ENCODE measurements at places on chromosomes 13 and 19. TPM values are rescaled to one million over a fixed set of nuclear protein-coding genes. Genes with fewer than 3 reads are reported as not detected.

DNA sequence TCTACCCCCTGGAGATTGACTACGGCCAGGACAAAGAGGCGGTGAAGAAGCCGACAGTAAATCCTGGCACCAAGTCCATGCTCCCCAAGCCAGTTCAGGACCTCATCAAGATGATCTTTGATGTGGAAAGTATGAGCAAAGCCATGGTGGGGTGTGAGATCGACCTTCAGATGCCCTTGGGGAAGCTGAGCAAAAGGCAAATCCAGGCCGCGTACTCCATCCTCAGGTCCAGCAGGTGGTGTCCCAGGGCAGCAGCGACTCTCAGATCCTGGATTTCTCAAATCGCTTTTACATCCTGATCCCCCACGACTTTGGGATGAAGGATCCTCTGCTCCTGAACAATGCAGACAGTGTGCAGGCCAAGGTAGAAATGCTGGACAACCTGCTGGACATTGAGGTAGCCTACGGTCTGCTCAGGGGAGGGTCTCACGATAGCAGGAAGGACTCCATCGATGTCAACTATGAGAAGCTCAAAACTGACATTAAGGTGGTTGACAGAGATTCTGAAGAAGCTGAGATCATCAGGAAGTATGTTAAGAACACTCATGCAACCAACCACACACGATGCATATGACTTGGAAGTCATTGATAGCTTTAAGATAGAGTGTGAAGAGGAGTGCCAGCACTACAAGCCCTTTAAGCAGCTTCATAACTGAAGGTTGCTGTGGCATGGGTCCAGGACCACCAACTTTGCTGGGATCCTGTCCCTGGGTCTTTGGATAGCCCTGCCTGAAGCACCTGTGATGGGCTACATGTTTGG, 24.0 kb upstream of the ANKRD10 start:
- H3K4me3 ChIP-seq = no peak overlapping the region
- H3K27me3 ChIP-seq = peaks cover 4% of the 10 kb centered on the region
- peak overlapping the region; percentile 79 for H3K27ac ChIP-seq
- peaks cover 21% of the 10 kb centered on the region for H3K4me1 ChIP-seq

DNA sequence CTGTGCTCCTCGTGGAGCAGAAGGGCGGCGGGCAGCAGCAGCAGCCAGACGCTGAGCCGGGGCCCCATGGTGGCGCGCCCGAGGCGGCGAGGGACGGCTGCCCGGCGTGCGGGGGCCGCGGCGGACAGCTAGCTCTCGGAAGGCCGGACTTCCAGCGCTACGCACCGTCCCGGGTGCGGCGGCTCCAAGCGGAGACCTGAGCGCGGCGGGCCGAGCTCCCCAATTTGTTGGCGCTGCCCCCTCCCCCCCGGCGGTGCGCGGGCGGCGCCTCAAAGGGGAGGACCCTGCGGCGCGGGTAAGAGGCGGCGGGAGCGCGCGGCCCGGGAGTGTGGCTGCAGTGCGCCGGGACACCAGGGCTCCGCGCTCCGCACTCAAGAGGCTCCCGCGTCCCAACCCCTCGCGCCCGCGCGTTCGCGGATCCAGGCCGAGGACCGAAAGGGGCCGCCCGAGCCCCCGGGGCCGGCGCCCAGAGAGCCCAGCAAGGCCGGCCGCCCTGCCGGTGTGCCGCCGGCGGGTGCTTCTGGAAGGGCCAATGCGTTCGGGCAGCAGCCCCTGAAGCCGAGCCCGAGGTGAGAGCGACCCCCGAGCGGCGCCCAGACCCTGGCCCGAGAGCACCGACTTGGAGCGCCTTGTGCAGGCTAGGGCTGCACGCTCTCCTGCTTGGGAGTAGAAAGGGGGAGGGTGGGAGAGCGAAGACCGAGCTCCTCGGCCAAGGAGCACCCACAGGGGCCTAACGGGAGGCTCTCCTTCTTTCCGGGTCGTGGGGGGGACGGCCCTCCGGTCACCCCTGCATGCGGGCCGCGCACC, at the start of the genes COL4A1 and COL4A2:
Gene COL4A1 (minus strand): TSS at position 198 of the 807 bp plus-strand sequence. CDS start 130 bp downstream, at position 68.
Gene COL4A2 (plus strand): TSS at position 325 of the 807 bp plus-strand sequence. CDS start 620 bp downstream, outside the sequence.
- peak within 1 kb of the TSS; percentile 51 for H3K4me3 ChIP-seq
- H3K27me3 ChIP-seq = peaks cover 75% of the 10 kb centered on the region
- no peak within 1 kb of the TSS for H3K27ac ChIP-seq
- peaks cover 5% of the 10 kb centered on the region for H3K4me1 ChIP-seq
- H3K36me3 ChIP-seq = peaks cover 2% of the 10 kb centered on the region

GRCh38 chr13:70235565-70235964, 127.3 kb upstream of the KLHL1 start:
- no peaks in the 10 kb centered on the region for H3K36me3 ChIP-seq
- no peaks in the 10 kb centered on the region for H3K4me1 ChIP-seq
- H3K4me3 ChIP-seq = no peak overlapping the region
- H3K27ac ChIP-seq = no peak overlapping the region

GRCh38 chr19:28998974-28999373, 214.0 kb downstream of the UQCRFS1 start:
- no peaks in the 10 kb centered on the region for H3K4me1 ChIP-seq
- no peak overlapping the region for H3K4me3 ChIP-seq
- H3K27me3 ChIP-seq = no peaks in the 10 kb centered on the region
- no peaks in the 10 kb centered on the region for H3K36me3 ChIP-seq
- no peak for DNase-seq
- no peak overlapping the region for H3K27ac ChIP-seq

DNA sequence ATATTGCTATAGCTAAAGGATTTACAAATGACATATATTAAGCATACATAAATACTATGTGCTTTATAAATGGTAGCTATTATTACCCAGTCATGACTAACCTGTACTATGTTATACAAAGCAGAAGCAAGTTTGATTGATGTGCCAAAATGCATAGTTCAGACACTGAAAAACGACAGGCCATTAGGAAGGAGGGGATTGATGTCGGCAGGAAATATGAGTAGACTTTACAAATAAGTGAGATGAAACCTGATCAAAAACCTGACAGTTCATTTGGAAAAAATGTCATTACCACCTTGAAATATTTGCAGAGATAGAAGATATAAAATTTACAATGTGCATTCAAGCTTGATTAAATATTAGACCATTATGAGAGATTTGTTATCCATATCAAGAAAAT, 38.8 kb upstream of the TPP2 start:
- H3K27me3 ChIP-seq = peaks cover 15% of the 10 kb centered on the region
- no peaks in the 10 kb centered on the region for H3K4me1 ChIP-seq
- no peak overlapping the region for H3K27ac ChIP-seq
- H3K4me3 ChIP-seq = no peak overlapping the region
- no peak for DNase-seq

- no peaks in the 10 kb centered on the region for H3K27me3 ChIP-seq
- H3K4me3 ChIP-seq = no peak overlapping the region
- no peak for DNase-seq
- no peak overlapping the region for H3K27ac ChIP-seq
These were observed 86.7 kb upstream of the TPP2 start for GRCh38 chr13:102510072-102510471.

- H3K27ac ChIP-seq = peak overlapping the region; percentile 48
- H3K27me3 ChIP-seq = no peaks in the 10 kb centered on the region
- DNase-seq = peak; percentile 73
- H3K4me3 ChIP-seq = no peak overlapping the region
- peaks cover 62% of the 10 kb centered on the region for H3K36me3 ChIP-seq
These were observed 11.1 kb upstream of the TDRD12 start for GRCh38 chr19:32708457-32708856.

- H3K36me3 ChIP-seq = no peaks in the 10 kb centered on the region
- no peak for DNase-seq
- no peak overlapping the region for H3K27ac ChIP-seq
- H3K4me1 ChIP-seq = no peaks in the 10 kb centered on the region
These were observed 511.8 kb upstream of the SLITRK1 start for GRCh38 chr13:84393981-84394625.

DNA sequence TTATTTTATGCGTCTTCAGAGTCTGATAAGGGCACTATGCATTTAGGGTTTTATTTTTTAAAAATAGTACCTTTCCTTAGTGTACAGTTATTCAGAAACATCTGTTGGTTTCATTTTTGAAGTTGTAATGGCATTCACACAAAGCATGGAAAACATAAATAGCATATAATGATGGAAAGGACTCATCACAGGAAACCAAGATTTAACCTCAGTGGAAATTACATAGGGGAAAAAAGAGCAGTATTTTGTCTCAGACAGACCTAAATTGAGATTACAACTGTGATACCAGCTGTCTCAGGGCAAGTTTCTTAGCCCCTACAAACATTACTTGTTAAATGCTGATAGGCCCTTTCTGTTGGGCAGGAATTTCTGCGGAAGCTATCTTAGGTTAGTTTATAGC, 57.2 kb downstream of the NHLRC3 start:
- peak; percentile 57 for DNase-seq
- H3K27me3 ChIP-seq = no peaks in the 10 kb centered on the region
- peaks cover 32% of the 10 kb centered on the region for H3K4me1 ChIP-seq
- no peaks in the 10 kb centered on the region for H3K36me3 ChIP-seq
- peak overlapping the region; percentile 96 for H3K27ac ChIP-seq

DNA sequence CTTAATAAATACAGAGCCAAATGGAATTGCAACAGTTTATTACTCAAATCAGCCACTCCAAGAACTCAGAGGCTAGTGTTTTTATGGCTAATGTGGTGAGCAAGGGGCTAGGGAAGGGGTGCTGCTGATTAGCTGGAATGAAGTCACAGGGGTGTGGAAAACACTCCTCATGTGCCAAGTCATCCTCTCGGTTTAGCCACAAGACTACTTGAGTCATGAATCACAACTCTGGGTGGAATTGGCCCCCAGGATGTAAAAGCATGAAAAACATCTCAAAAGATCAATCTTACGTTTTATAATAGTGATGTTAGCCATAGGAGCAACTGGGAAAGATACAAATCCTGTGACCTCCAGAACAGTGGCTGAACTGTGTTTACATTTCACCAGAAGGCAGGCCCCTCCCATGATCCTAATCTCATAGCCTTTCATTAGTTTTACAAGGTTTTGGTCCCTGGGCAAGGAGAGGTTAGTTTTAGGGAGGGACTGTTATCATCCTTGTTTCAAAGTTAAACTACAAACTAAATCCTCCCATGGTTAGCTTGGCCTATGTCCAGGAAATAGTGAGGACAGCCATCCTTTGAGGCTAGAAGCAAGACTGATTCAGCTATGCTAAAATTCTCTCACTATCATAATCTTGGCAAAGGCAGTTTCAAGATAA, 2020.1 kb upstream of the PCDH20 start:
- no peaks in the 10 kb centered on the region for H3K36me3 ChIP-seq
- H3K4me3 ChIP-seq = no peak overlapping the region
- H3K4me1 ChIP-seq = no peaks in the 10 kb centered on the region
- no peak overlapping the region for H3K27ac ChIP-seq

GRCh38 chr13:97267418-97268059, 45.4 kb downstream of the MBNL2 start:
- no peak for DNase-seq
- no peaks in the 10 kb centered on the region for H3K27me3 ChIP-seq
- H3K4me1 ChIP-seq = peaks cover 10% of the 10 kb centered on the region
- no peak overlapping the region for H3K27ac ChIP-seq

GRCh38 chr13:24625870-24626849, 54.0 kb upstream of the ATP12A start:
- peak; percentile 75 for DNase-seq
- peaks cover 35% of the 10 kb centered on the region for H3K4me1 ChIP-seq
- H3K36me3 ChIP-seq = no peaks in the 10 kb centered on the region
- H3K27ac ChIP-seq = peak overlapping the region; percentile 89
- H3K4me3 ChIP-seq = peak overlapping the region; percentile 15

GRCh38 chr19:47573071-47574026, at the start of gene ZNF541:
TSS of gene ZNF541 (minus strand) at chr19:47573148. CDS start at chr19:47555856, 17,292 bp downstream.
- H3K4me1 ChIP-seq = peaks cover 20% of the 10 kb centered on the region
- H3K27ac ChIP-seq = no peak within 1 kb of the TSS
- peaks cover 6% of the 10 kb centered on the region for H3K36me3 ChIP-seq
- DNase-seq = peak; percentile 93

- H3K27ac ChIP-seq = no peak overlapping the region
- H3K36me3 ChIP-seq = peaks cover 9% of the 10 kb centered on the region
These were observed 1.9 kb upstream of the ITM2B start for GRCh38 chr13:48231080-48231479.

- H3K4me1 ChIP-seq = peaks cover under 1% of the 10 kb centered on the region
- H3K27me3 ChIP-seq = peaks cover 66% of the 10 kb centered on the region
- no peak overlapping the region for H3K27ac ChIP-seq
- H3K4me3 ChIP-seq = no peak overlapping the region
These were observed 1.7 kb downstream of the SHANK1 start for GRCh38 chr19:50717891-50718254.

- H3K27me3 ChIP-seq = no peaks in the 10 kb centered on the region
- peak within 1 kb of the TSS; percentile 98 for H3K27ac ChIP-seq
- peaks cover 51% of the 10 kb centered on the region for H3K36me3 ChIP-seq
- H3K4me1 ChIP-seq = peaks cover 61% of the 10 kb centered on the region
- peak; percentile 90 for DNase-seq
These were observed at the start of gene UBE2M for GRCh38 chr19:58558066-58558622. TSS of gene UBE2M (minus strand) at chr19:58558611. CDS start at chr19:58558381, 230 bp downstream.

GRCh38 chr13:83272652-83273240, 609.5 kb downstream of the SLITRK1 start:
- H3K27ac ChIP-seq = no peak overlapping the region
- no peak for DNase-seq
- H3K4me1 ChIP-seq = no peaks in the 10 kb centered on the region
- no peaks in the 10 kb centered on the region for H3K27me3 ChIP-seq
- no peak overlapping the region for H3K4me3 ChIP-seq

GRCh38 chr19:1748115-1748872, 5.0 kb upstream of the ONECUT3 start:
- H3K27ac ChIP-seq = peak overlapping the region; percentile 72
- H3K4me1 ChIP-seq = peaks cover 6% of the 10 kb centered on the region
- peak overlapping the region; percentile 48 for H3K4me3 ChIP-seq

DNA sequence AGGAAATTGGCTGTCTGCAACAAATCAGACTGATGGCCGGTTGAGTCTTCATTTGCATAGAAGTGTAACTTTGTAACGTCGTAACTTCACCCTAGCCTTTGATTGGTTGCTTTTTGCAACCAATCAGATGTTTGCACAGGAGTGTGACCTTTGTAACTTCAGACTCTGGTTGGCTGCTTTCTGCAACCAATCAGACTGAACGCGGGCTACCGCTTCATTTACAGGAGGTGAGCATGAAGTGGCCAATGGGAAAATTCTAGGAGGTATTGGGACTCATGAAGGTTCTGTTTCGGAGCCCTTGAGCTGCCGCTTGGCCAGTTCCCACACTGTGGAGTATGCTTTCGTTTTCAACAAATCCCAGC, 441 bp upstream of the ZNF559 start:
- no peak for DNase-seq
- H3K36me3 ChIP-seq = peaks cover 29% of the 10 kb centered on the region
- peak overlapping the region; percentile 93 for H3K4me3 ChIP-seq
- H3K27ac ChIP-seq = peak overlapping the region; percentile 94
- H3K27me3 ChIP-seq = no peaks in the 10 kb centered on the region
- peaks cover 9% of the 10 kb centered on the region for H3K4me1 ChIP-seq

GRCh38 chr13:92833071-92833470, 393.5 kb upstream of the GPC6 start:
- H3K27ac ChIP-seq = no peak overlapping the region
- DNase-seq = no peak

- peaks cover 1% of the 10 kb centered on the region for H3K36me3 ChIP-seq
- H3K4me1 ChIP-seq = peaks cover 9% of the 10 kb centered on the region
- H3K4me3 ChIP-seq = no peak overlapping the region
- peaks cover 72% of the 10 kb centered on the region for H3K27me3 ChIP-seq
- peak overlapping the region; percentile 21 for H3K27ac ChIP-seq
These were observed 1.9 kb upstream of the TMEM59L start for GRCh38 chr19:18610556-18611326.

- H3K27ac ChIP-seq = peak overlapping the region; percentile 71
- H3K27me3 ChIP-seq = no peaks in the 10 kb centered on the region
- no peak for DNase-seq
- no peak overlapping the region for H3K4me3 ChIP-seq
These were observed 72.4 kb downstream of the STK24 start for GRCh38 chr13:98504371-98504963.

KLK3 gene
- not detected for total RNA-seq

PLK5 gene
- not detected for total RNA-seq

TFPT gene
- total RNA-seq = 31.0 TPM

CEACAM8 gene
- total RNA-seq = not detected

KLK5 gene
- total RNA-seq = not detected

NCAN gene
- not detected for total RNA-seq

MAST1 gene
- total RNA-seq = 2.4 TPM

KCNN1 gene
- not detected for total RNA-seq

TRIP10 gene
- 67.7 TPM for total RNA-seq

Data from activated CD4-positive, alpha-beta T cell treated with anti-CD3 and anti-CD28 coated beads, Interleukin-2, amount 10 ng/mL, durations not matched to agents 24 days and 14 days (primary cell).